ENCODE measurements at places on chromosomes 3 and 15.

DNA sequence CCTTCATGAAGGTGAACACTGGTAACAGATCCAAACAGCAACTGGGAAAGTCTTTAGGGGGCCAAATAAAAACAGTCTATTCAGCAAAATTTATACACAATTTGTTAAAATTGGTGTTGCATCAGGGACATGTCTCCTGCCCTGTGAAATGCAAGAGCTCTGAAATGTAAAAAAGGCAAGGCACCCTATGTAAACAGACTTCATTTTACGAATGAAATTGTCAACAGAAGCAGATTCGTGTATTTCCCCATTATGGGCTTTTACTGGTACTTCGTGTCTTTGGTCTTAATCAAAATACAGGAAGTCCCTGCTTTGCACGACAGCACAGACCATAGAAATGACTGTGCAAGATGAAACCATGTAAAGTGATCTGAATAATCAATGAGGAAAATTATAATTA, 127.3 kb upstream of the THBS1 start:
- no peak for DNase-seq

- DNase-seq = no peak
Observed at GRCh38 chr3:27022096-27022761, 347.0 kb downstream of the NEK10 start.

DNA sequence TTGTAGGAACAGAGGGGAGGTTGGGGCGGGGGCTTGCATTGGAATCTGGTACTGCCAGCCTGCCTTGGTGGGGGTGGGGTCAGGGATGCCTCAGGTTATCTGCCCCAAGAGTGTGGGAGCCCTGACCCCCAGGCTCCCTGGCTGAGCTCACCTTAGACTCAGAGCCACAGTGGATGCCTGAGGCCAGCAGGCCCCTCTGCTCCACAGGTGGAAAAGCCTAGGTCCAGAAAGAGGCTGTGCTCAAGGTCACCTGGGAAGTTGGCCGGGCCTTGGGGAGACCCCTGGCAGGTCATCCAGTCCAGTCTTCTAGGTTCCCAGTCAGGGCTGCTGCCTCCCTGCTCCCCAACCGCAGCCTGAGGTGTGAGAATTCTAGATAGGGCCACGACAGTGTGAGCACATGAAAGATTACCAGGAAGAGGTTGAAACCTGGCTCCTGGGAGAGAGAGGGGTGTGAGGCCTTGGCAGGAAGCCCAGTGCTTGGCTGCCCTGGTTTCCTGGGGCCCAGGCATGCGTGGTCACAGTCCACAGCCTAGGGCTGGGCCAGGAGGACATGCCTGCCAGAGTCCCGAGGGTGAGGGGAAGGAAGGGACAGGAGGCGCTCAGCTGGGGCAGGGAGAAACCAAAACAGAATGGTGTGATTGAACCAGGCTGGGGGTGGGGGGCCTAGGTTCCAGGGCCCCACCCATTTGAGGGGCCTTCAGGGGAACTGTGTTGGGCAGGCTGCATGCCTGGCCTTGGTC, 4.9 kb downstream of the HDAC11 start:
- peak; percentile 30 for DNase-seq

DNA sequence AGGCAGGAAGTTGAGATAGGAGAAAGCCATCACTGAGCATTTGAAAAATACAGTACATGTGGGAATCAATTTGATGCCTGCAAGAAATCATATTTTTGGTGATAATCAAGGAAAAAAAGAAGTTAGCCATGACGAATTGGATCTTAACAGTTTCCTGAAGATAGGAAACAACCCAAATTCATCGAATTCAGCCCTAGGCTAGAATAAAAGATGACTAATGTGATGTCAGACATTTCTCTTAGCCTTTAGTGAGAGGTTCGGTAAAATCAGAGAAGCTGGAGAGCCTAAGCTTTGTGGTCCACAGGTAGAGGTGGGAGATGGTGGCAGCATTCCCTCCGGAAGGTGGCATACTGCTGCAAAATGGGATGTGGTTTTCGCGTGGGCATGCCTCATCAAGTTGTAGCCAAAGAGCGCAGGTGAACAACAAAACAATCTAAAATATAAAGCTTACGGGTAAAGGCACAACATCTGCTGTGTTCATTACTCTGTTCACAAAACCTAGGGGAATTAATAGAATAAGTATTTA, 144.1 kb upstream of the ALCAM start:
- no peak for DNase-seq

DNA sequence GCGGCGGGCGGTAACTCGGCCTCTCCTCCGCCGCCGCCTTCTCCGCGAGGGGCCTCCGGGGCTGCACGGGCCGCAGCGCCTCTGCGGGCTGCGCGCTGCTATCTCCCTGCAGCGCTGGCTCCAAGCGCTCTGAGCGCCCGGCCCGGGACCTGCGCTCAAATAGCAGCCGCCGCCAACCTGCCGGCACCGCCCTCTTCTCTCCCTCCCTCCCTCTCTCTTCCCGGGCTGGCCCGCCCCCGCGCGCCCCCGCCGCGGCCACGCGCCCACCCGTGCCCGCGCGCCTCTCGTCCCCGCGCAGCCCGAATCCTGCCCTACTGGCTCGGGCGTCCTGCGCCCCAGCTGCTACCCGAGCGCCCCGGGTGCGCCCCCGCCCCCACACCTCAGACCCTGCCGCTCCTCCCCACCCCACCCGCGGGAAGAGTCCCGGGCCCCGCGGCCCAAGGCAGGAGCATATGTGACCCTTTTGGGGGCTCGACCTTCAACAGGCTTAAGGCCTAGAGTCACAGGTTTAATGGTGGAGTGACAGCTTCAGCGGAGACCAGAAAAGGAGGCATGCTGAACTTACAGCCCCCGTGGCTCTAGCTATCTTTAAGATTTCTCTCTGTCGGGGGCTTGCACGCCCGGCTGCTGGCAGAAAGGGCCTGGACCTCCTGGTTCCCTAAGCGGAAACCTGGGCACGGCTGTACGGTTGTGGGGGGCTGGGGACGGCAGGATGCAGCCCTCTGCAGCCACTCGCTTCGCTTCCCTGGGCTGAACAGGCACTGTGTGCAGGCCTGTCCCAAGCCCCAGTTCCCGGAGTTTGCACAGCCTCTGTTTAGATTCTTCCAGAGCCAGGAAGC, at the start of gene CACNA2D2:
Gene CACNA2D2 (minus strand): TSS at position 131 of the 839 bp plus-strand sequence. CDS start 211 bp downstream, outside the sequence.
- DNase-seq = peak; percentile 82

- DNase-seq = no peak
Observed at GRCh38 chr3:159881208-159881607, 107.4 kb upstream of the IL12A start.

All from CD4-positive, alpha-beta T cell treated with Interleukin-12 subunit alpha and Interleukin-12 subunit beta, for 1 hour (primary cell).